ENCODE measurements at places on chromosomes 5 and 9.

GRCh38 chr9:84169240-84169639, 171.3 kb downstream of the SLC28A3 start:
- DNase-seq: no peak

DNA sequence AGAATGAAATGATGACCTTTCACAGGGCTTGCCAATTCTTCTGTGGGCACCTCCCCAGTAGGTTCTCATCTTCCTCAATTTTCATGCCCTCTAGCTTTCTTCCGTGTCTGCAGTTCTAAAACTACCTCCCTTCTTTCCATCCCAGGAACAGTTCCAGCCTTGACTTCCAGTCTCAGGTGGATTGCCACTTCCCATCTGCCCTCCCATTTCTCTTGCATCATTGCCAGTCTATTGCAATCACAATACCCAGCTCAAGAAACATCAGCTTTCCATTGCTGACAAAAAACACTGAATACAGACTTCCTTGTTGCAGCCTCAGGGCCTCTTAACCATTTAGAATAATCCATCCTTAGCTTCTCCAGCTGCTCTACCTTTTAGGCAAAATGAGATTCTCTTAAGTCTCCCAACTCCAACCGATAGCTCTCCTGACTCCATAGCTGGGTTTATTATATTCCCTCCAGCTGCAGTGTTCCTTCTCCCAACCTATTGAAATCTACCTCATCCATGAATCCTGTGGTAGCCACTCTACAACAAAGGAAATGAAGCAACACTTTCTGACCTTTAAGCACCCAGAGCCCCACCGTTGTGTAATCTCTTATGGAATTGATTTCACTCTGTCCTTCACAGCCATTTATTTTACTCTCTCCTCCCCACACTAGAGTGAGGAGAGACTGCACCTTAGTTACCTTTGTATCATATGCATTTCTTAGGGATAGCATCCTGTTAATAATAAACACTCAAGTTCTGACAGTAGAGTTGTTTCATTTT, 75.6 kb upstream of the PCA3 start:
- no peak for DNase-seq

DNA sequence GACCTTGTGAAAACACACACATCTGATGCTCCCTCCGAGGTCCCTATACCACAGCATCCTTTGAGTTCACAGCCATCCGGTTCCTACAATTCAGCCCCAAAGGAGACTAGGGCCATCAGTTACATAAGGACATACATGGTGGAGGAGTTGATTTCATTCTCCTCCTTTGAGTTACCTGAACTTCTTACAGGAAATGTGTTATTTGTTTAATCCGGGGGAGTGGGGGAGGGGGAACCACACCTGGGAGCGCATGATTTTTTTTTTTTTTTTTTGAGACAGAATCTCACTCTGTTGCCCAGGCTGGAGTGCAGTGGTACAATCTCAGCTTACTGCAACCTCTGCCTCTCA, 30.7 kb downstream of the SEMA4D start:
- DNase-seq: no peak

- DNase-seq: peak; percentile 35
These were observed 14.8 kb downstream of the NCS1 start for GRCh38 chr9:130186839-130187522.

GRCh38 chr5:82158755-82159413, 119.3 kb downstream of the RPS23 start:
- DNase-seq: no peak

- DNase-seq: no peak
These were observed 48.5 kb downstream of the GARNL3 start for GRCh38 chr9:127313042-127313560.

- no peak for DNase-seq
These were observed 74.2 kb upstream of the OTULINL start for GRCh38 chr5:14507156-14507941.

GRCh38 chr5:7976411-7977190, 107.7 kb downstream of the MTRR start:
- DNase-seq: no peak

GRCh38 chr9:6000955-6001354, 14.5 kb downstream of the RANBP6 start:
- DNase-seq: no peak

DNA sequence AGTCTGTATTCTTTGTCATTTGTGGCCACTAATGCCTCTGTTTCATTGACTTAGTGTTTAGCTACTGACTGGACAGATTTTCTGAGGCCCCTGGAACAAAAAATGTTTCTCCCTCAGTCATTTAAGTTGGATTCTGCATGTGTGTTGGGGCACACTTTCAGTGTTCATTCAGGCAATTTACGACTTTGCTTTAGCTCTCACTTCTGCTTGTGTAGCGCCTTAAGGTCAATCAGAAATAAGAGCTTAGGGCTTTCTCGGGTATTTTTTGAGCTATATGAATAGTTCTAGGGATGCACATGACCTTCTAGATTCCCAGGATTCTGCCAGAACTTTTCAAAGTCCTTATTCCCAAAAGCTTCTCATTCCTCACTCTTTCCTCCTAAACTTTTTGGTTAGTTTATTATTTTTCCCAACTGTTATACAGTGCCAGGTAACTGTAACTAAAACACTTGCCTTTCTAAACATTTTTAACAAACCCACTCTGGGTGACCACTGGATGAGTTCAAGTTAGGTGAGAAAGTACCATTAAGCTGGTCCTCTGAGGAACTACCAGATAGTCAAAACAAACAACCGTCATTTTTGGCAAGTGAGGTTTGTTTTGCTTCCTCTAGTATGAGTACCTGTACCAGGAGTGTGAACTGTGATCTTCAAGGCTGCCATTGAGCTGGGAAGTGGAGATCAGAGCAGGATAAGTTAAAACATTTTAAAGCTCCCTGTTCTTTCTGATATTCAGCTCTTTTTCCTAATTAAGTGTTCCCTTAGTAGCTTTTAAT, 571.3 kb upstream of the TLE4 start:
- no peak for DNase-seq

GRCh38 chr9:106487266-106487665, 375.7 kb upstream of the ZNF462 start:
- no peak for DNase-seq

GRCh38 chr5:123037104-123037418, 536 bp upstream of the PPIC start:
- no peak for DNase-seq

- no peak for DNase-seq
These were observed 154.2 kb upstream of the SV2C start for GRCh38 chr5:75928992-75929391.

DNA sequence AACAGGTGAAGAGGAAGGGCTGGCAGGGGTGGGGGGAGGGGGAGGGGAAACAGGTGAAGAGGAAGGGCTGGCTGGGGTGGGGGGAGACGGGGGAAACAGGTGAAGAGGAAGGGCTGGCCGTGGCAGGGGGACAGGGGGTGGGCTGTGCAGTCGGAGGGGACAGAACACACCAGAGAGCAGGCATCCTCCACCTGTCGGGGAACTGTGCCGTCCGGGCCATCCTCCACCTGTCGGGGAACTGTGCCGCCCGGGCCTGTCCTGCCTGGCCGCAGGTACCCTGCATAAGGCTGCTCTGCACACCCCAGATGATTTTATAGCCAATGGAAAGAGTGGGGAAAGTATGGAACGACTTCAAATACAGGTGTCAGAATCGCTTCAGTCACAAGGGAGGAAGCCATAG, 32.5 kb upstream of the PPP1R26 start:
- no peak for DNase-seq

DNA sequence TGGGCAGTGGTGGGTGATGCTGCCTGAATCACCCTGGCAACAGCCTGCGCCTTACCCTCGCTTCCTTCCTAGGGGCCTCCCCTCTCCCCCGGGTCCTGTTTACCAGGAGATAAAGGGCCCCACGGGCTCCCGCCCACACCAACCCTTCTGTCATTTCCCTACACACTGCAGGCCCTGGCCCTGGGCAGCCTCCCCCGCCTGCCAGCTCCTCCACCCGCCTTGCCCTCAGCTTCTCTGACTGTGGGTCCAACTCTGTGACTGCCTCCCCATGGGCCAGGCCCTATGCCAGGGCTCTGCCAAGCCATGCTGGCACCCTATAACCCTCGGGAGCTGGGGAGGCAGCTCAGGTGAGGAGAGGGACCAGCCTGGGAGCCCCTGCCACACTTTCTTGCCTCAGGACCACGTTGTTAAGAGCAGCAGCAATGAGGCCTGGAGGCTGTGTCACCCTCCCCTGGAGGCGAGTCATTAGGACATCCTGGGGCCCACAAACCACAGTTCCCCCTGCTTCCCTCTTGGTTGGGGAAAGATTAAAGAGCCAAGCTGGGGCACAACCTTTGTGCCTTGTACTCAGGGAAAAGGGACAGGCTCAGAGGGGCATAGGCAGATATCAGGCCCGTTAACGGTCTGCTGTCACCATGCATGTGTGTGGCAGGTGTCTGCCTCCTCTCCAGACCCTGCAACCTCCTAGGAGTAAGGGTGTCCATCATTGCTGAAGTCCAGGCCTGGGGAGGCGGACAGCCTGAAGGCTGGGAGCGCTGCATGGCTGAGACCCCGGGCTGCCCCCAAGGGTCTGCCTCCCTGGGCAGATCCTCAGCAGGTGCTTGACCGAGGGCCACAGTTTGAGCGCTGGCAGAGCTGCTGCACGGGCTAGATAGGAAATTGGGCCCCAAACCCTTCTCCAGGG, 2.8 kb downstream of the MGAT4B start:
- no peak for DNase-seq

GRCh38 chr9:85208666-85209065, 533.1 kb downstream of the AGTPBP1 start:
- no peak for DNase-seq

DNA sequence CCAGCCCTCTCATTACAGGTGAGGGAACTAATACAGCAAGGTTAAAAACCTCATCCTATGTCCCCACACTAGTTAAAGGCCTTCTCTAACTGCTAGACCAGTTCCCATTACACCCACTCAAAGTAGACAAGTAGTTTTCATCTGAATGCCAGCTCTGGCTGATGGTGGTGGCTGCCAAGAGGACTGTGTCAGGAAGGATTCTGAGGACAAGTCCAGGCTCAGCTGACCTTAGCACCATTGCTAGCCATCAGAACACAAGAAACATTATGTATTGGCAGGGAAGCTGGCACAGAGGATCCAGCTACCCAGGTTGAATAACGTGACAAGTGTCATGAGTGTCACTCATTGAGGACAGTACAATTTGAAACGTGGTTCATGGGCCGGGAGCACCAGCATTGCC, 163.4 kb downstream of the HSD17B3 start:
- DNase-seq: no peak

DNA sequence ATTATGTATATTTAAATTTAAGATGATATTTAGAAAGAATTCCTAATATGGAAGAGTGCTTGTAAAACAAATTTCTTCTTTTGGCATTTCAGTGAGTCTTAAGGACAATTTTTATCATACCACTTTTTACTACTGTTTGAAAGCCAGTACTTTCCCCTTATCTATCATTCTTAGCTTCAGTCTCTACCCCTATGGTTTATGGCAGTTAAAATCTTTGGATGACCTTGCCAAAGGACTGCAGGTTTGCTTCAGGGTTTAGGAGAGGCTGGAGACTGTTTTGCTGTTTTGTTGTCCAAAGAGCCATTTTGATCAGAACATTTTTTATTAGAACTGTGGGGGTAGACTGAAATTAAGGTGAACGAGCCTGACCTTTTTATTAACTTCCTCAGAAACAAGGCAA, 30.8 kb downstream of the SLC38A9 start:
- DNase-seq: no peak

- DNase-seq: no peak
These were observed 28.8 kb downstream of the G3BP1 start for GRCh38 chr5:151800532-151800931.

GRCh38 chr5:131745703-131746102, 51.1 kb downstream of the FNIP1 start:
- DNase-seq: no peak

DNA sequence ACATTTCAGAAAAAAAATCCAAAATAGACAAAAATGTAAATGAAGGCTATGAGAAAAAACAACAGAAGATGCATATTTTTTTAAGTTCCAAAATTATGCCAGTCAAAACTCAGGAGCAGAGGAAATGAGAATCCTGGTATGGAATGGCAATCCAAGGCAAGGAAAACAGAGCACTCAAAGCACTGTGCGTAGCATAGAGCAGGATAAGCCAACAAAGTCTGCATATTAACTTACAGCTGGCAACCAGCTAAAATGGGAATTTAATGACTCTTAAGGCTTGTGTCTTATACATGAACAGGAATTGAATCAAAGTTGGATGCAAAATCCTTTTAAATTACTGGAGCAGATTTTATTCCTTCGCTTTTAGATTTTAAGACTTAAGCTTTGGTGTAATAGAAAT, 203.5 kb upstream of the DAPK1 start:
- DNase-seq: peak; percentile 62

GRCh38 chr5:8845296-8845695, 700.6 kb downstream of the SEMA5A start:
- no peak for DNase-seq

GRCh38 chr5:1241509-1242080, 16.4 kb downstream of the SLC6A18 start:
- no peak for DNase-seq

DNA sequence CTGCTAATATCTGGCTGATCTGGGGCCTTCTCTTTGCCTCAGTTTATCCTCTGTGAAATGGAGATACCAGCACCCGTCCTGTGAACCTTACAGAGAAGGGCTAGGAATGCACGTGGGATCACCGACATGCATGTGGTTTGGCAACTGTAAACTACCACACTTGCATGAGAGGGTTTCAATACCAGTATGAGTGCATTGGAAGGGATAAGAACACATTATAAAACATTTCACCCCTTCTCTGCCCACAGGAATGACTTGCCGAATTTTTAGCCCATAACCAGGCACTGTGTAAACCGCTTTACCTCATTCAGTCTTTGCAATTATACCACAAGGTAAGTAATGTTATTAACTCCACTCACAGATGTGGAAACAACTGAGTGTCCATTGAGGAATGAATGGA, 8.9 kb upstream of the RAB14 start:
- no peak for DNase-seq

DNA sequence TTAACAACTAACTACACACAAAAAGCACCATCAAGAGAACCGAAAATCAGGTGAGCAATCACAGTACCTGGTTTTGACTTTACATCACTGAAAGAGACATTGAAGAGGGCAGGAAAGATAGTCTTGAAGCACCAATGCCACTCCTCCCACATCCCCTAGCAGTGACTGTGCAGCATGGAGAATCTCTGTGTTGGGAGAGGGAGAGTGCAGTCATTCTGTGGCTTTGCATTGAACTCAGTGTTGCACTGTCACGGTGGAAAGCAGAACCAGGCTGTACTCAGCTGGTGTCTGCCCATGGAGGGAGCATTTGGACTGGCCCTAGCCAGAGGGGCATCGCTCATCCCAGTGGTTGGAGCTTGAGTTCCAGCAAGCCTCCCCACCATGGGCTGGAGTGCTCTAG, 40.4 kb downstream of the C5 start:
- no peak for DNase-seq
